ENCODE measurements at places on chromosomes 16 and 17.

- no peak for DNase-seq
Observed at GRCh38 chr16:4339909-4340308, 11.2 kb downstream of the PAM16 start.

- DNase-seq = no peak
Observed at GRCh38 chr17:50481648-50482047, 3.0 kb downstream of the RSAD1 start.

- no peak for DNase-seq
Observed at GRCh38 chr17:18157354-18157985, 26.2 kb upstream of the ALKBH5 start.

- no peak for DNase-seq
Observed at GRCh38 chr17:2564877-2565276, 28.6 kb upstream of the PAFAH1B1 start.

- no peak for DNase-seq
Observed at GRCh38 chr16:77307426-77308162, 108.4 kb downstream of the SYCE1L start.

DNA sequence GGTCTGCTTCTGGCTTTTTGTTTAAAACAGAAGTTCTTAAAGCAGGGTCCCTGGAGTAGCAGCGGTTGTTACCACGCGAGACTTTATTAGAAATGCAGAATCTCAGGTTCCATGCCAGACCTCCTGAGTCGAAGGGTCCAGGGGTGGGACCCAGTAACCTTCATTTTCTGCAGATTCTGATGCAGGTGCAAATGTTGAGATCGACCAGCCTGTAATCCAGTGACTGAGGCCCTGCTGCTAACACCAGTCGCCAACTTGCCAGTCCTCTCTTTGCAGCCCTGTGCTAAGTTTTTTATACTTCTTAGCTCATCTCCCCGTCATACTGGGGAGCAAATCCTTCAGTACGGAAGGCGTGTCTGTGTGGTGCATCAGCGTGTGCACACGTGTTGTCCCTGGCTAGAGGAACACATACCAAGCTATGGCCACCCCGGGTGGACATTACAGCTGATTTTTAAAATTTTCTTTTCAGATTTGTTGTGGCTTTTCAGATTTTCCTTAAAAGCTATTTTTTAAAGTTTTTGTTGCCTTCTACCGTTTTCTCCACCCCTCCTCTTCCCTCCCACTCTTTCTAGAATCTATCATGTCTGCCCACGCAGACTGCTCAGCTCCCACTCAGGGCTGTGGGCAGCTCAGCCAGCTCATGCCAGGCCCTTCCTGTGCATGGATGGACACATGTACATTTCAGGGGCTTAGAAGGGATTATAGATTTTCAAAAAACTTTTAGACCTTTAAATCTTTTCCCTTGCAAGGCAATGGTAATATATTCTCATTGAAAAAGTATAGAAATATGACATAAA lies 57.7 kb downstream of the MEAK7 start:
- no peak for DNase-seq

DNA sequence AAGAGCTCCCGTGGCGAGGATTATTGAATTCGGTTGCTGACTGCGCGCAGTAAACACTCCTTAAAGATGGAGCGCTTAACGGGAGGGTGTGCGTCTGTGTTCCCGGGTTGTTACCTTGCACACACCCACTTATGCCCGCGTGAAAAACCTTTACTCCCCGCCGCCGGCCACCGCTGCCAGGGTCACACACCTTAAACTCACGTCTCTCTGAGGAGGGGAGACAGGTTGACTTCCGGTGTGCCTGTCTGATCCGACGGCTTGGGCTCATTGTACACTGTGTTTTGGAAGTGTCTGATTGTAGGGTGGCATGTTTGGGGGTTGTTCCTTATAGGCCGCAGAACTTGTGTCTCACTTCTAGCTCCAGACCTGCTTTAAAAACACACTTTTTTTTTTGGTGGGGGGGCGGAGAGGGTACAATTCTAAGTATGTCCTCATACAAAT lies 66.8 kb downstream of the KPNA2 start:
- DNase-seq = peak; percentile 22

GRCh38 chr17:28524476-28525424 lies 18.6 kb downstream of the FOXN1 start:
- no peak for DNase-seq

GRCh38 chr17:73798111-73798748 lies 154.0 kb upstream of the SDK2 start:
- no peak for DNase-seq

DNA sequence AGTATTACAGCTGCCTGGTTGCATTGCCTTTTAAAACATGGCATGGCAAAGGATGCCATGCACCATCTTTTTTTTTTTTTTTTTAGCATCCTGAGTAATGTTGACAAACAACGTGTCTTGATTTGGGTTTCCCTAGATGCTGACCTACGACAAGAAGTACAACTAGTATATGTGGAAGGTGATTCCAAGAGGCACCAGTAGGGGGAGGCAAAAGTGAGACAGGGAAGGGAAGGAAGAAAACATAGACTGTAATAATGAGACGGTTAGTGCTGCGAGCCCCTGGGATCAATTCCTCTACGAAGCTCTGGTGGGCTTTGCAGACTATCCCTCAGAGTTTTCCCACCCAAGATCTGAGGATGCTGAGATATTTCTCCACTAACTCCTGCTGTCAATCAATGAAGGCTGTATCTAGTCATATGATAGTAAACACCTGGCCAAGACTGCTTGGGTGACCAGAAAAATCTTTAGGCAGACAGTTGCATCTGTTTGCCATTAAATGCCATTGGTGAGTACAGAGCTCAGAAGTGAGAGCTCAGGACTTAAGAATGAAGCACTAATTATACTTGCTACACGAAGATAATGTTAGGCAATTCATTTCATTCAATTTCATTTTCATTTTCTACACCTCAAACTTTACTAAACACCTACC lies 458.6 kb upstream of the GOT2 start:
- peak; percentile 18 for DNase-seq

- DNase-seq = no peak
Observed at GRCh38 chr16:53952215-53953208, 248.6 kb downstream of the FTO start.

GRCh38 chr17:354651-355556 lies 2.3 kb upstream of the RPH3AL start:
- no peak for DNase-seq

- no peak for DNase-seq
Observed at GRCh38 chr17:1035546-1036170, 38.7 kb downstream of the TIMM22 start.

GRCh38 chr17:80825471-80826345 lies 165.9 kb upstream of the CHMP6 start:
- no peak for DNase-seq

GRCh38 chr17:17025621-17026020 lies 16.6 kb upstream of the MPRIP start:
- no peak for DNase-seq

DNA sequence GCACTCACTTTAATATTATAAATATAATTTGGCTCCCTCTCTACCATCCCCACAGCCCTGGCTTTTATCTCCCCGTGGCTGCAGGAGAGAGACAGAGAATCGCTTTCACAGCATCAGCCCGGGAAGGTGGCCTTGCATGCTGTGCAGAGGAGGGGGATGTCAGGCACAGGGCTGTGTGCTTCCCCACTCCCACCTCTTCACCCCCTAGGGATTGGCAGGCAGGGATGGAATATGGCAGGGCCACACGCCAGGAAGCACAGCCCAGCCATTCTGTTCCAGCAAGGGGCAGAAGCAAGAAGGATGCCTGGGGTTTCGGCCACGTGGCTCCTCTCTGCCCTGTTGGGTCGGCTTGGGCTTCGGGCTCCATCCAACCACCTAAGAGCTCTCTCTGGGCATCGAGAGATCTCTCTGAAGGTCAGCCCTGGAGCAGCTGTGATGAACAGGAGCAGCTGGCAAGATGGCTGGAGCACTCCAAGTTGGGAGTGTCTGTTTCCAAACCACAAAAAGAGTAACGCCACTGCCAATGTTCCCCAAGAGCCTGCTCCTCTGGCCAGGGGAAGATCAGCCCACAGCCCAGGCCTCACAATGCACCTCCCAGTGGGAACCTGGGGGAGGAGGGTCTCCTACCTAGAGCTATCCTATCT lies 223.2 kb downstream of the C16orf78 start:
- no peak for DNase-seq

GRCh38 chr17:80423536-80424225 lies 8.7 kb downstream of the ENDOV start:
- no peak for DNase-seq

- peak; percentile 60 for DNase-seq
Observed at GRCh38 chr17:16428098-16428882, 12.9 kb downstream of the TRPV2 start.

DNA sequence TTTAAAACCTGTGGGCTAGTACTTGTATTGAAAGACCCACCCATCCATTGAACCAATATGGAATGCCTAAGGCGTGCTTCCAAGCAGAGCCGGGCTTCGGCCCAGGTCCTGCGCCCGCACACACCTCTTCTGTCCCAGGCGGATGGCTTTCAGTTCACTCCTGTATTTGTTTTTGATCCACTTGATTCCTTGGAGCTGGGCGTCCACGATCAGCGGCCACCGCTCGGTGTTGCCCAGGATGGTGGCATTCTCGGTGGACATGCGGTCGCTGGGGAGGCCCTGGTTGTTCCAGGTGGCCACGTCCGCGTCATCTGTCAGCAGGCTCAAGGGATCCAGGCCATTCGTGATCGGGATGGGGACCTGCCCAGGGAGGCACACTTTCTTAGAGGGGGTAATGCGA lies 75.9 kb downstream of the PGS1 start:
- DNase-seq = no peak

- no peak for DNase-seq
Observed at GRCh38 chr17:34242587-34243363, 12.3 kb upstream of the CCL2 start.

DNA sequence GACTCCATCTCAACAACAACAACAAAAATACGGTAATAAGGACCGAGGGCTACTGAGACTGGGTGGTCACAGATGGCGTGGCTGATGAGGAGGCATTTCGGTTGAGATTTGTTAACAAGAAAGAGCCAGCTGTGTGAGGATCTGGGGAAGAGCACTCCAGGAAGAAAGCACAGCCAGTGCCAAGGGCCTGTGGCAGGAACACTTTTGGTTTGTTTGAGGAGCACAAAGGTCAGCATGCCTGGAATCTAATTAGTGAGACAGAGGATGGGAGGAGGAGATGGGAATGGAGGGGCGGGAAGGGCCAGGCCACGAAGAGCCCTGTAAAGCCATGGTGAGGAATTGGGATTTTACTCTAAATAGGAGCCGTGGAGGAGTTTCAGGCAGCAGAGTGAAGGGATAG lies 24.9 kb downstream of the HASPIN start:
- no peak for DNase-seq

DNA sequence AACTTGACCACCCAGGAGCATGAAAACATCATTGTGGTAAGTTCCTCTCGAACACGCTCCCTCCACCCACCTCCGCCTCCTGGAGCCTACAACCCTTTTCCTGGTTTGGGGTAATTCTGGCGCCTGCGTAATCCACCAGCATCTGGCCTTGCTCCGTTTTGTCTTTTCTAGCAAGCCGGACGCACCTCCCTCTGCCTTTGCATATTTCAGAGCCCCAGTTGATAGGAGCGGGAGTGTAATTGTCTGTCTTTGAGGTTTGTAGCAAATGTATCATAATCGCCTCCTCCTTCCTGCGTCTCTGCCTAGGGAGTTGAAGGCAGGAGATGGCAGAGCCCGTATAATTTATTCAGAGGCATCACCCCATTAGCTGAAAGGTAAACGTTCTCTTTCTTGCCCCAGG lies 121.3 kb upstream of the PLCG2 start:
- no peak for DNase-seq

- no peak for DNase-seq
Observed at GRCh38 chr17:55416000-55416399, 5.6 kb downstream of the MMD start.

DNA sequence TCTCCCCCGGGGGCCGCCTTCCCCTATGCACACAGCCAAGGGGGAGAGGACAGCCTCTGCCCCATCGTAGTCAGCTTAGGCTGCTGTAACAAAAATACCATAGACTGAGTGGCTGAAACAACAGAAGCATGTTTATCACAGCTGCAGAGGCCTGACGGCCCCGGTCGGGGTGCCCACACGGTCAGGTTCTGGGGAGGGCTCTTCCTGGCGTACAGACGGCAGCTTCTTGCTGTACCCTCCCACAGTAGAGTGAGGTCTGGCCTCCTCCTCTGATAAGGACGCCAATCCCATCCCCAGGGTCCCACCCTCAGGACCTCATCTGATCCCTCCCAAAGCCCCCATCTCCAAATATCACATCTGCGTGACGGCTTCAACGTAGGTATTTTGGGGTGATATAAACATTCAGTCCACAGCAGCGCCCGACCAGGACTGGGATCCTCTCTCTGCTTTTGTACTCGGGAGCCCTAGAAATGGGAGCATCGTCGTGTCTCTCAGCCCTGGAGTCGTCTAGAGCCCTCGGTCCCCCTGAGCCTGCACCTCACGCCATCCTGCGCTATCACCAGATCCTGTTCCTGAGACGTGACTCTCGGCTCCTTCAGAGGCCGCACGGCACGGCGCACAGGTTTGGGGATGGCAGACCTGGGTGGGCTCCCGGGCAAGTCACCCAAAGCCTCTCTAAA lies 67.8 kb downstream of the RPH3AL start:
- DNase-seq = no peak

DNA sequence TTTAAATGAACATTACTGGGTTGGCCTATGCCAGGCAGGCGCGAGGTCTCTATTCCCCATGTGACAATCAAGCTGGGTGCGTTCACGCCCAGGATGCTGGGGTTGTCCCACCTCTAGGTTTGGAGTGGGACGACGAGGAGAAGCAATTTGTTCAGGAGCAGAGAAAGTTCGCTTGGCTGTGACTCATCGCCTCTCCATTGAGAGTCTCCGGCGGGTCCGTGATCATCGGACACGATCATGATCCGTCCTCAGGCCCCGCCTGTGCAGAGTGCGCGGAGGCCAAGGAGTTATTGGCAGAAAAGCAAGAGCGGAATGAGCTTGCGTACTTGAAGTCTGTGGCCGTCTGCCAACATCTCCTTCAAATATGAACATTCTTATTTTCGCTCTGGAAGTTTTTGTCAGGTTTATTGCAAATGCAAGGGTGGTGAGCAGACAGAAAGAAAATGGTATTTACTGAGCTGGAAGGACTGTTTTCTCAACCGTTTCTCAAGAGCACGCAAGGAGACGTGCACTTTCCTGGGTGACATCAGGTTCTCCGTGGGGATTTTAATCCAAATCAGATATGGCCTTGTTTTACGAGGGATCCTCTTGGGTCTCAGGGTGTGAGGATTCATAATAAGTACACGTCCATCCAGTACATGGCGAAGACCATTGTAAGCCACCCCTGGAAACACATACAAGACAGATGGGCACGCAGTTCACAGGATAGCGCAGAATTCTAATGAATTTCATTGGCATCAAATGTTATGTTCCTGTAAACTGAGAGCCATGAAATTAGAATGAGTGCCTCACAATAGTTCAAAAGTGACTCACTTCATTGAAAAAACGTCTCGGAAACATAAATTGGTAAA lies 70.1 kb upstream of the CREBBP start:
- no peak for DNase-seq

GRCh38 chr17:77101521-77102410 lies 39.0 kb upstream of the SEC14L1 start:
- DNase-seq = no peak

GRCh38 chr17:58224315-58224714 lies 5.3 kb upstream of the MKS1 start:
- DNase-seq = no peak
